ENCODE measurements at places on chromosomes 6 and 20. TPM values are rescaled to one million over a fixed set of nuclear protein-coding genes. Genes with fewer than 3 reads are reported as not detected.

HFE gene
- total RNA-seq = 5.6 TPM

STX11 gene
- total RNA-seq = 46.4 TPM

DNA sequence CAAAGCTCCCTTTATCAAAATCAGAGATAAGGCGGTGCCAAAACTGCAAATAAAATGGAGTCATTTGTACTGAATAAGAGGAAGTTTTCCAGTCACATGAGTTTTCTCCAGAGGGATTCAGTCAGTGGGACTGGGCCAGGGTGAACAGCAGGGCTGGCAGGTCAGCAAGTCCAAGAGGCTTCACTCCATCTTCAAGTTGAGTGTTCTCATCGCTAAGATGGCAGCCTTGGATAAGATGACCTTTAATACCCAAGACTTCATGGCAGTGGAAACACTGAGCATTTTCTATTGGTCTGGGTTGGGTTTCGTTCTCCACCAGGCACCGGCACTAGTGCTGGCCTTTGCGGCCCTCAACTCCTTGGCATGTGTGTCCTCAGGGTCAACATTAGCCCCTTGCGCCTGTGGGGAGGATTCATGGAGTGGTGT is 29.3 kb upstream of the IGF2R start:
- no peak for DNase-seq
- no peaks in the 10 kb centered on the region for H3K36me3 ChIP-seq
- no peak overlapping the region for H3K27ac ChIP-seq
- no peak overlapping the region for H3K4me3 ChIP-seq
- no peaks in the 10 kb centered on the region for H3K4me1 ChIP-seq

DNA sequence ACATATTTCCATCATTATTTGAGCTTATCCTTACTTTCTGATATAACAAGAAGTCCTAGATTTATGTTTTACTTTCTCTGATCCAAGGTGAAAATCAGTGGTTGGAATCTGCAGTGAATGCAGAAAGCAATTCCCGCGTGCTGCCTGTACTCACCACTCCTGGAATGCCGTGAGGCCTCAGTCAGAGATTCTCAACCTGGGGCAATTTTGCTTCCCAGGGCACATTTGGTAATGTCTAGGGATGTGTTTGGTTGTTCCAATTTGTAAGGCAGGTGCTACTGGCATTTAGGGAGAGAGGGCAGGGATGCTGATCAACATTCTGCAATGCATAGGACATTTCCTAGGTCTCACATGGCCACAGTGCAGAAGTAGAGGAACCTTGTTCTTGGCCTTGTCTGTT is 23.9 kb downstream of the CST4 start:
- H3K27me3 ChIP-seq = no peaks in the 10 kb centered on the region
- H3K27ac ChIP-seq = no peak overlapping the region
- H3K4me1 ChIP-seq = no peaks in the 10 kb centered on the region
- H3K36me3 ChIP-seq = no peaks in the 10 kb centered on the region

- H3K27me3 ChIP-seq = no peaks in the 10 kb centered on the region
- no peaks in the 10 kb centered on the region for H3K36me3 ChIP-seq
- no peak for DNase-seq
- peak overlapping the region; percentile 67 for H3K27ac ChIP-seq
- no peaks in the 10 kb centered on the region for H3K4me1 ChIP-seq
- no peak overlapping the region for H3K4me3 ChIP-seq
Observed at GRCh38 chr20:46905364-46906125, 10.9 kb downstream of the EYA2 start.

DNA sequence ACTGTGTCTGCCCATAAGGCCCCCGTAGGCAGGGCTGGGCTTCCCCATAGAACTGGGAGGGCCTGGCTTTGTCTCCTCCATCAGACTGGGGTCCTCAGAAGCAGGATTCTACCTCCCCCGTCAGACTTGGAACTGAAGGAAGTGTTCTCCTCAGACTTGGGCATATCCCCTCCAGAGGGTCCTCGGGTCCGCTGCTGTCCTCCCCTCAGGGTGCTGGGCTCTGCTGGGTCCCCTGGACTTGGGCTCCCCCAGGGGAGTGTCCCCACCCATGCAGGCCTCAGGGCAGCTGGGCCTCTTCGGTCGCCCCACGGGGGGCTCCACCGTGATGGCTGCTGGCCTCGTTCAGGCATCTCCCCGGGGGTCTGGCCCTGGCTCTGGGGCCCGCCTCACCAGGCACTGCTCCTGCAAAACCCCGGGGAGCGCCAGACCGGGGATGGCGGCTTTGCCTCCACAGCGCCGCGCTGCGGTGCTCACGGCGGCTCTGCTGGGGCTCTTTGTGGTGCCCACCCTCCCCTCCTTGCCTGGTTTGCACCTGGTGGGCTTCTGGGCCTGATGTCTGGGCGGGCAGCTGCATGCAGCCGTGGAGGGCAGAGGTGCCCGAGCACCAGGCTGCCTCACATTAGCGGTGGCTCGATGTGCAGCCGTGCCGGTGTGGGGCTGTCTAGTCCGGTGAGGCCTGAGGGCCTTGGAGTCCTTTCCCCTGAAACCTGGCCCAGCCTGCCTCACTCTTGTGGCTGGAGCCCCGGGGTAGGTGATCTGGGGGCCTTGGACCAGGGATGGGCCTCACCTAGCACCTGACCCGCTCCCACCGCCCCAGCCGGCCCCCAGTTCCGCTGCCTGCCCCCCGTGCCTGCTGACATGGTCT is 13.9 kb downstream of the COL20A1 start:
- H3K27me3 ChIP-seq = peaks cover 80% of the 10 kb centered on the region
- H3K4me1 ChIP-seq = no peaks in the 10 kb centered on the region
- no peak overlapping the region for H3K4me3 ChIP-seq
- H3K27ac ChIP-seq = no peak overlapping the region

GRCh38 chr6:4743062-4743461 is 33.1 kb upstream of the CDYL start:
- no peaks in the 10 kb centered on the region for H3K27me3 ChIP-seq
- no peak for DNase-seq
- H3K4me1 ChIP-seq = no peaks in the 10 kb centered on the region
- no peaks in the 10 kb centered on the region for H3K36me3 ChIP-seq

HLA-DOB gene
- total RNA-seq = 1.5 TPM

DNA sequence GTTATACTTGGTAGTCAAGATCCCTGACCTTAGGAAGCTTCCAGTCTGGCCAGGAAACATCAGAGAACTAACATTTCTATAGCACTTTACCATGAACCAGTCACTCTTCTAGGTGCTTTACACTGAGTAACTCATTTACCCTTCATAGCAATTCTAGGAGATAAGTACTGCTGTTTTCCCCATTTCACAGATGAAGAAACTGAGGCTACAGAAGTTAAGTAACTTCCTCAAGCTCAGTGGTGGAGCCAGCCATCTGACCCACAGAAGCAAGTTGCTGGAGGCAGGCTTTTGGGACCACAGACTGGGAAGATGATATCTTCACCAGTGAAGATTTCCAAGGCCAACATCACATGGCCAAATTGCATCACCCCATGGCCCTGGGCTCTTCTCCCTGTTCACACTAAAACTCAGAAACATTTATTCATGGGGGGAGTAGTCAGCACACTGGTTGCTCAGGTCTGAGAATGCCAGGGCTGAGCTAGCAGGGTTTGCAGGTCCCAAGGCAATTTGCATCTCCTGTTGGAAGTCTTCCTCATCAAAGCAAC is 70.3 kb downstream of the UNC5CL start:
- no peaks in the 10 kb centered on the region for H3K36me3 ChIP-seq
- H3K4me1 ChIP-seq = no peaks in the 10 kb centered on the region
- no peak overlapping the region for H3K27ac ChIP-seq
- H3K27me3 ChIP-seq = no peaks in the 10 kb centered on the region
- DNase-seq = no peak
- H3K4me3 ChIP-seq = no peak overlapping the region

- no peaks in the 10 kb centered on the region for H3K4me1 ChIP-seq
- H3K4me3 ChIP-seq = peak overlapping the region; percentile 87
- DNase-seq = no peak
- H3K36me3 ChIP-seq = peaks cover 9% of the 10 kb centered on the region
Observed at GRCh38 chr20:35742741-35743523, 872 bp upstream of the RBM39 start.

- H3K36me3 ChIP-seq = no peaks in the 10 kb centered on the region
- H3K27me3 ChIP-seq = no peaks in the 10 kb centered on the region
- no peak overlapping the region for H3K4me3 ChIP-seq
- no peak overlapping the region for H3K27ac ChIP-seq
- DNase-seq = no peak
Observed at GRCh38 chr6:150297327-150298029, 71.3 kb upstream of the IYD start.

HLA-DRA gene
- total RNA-seq = 238 TPM

CD109 gene
- 16.8 TPM for total RNA-seq

All from breast epithelium (tissue), 4 donors.